ENCODE measurements at places on chromosomes 2 and 18.

DNA sequence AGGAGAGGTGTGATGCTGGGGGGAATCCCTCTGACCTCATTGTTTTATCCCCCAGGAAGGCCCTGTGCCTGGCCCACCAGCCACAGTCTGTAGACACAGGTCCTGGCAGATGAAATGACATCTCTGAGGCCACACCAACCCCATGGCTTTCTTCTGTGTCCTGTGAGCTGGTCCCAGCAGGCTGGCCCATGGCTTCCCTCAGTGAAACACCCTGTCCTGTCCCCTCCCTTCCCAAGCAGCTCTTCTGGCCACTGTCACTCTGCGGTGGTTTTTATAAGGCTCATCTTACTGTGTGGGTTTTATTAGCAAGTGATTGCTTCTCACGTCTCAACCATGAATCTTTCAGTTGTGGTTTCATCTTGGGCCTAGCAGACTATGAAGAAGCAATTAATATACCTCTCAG, 102.8 kb upstream of the STPG4 start:
- H3K4me3 ChIP-seq: no peak overlapping the region
- no peak overlapping the region for H3K27ac ChIP-seq
- H3K36me3 ChIP-seq: no peaks in the 10 kb centered on the region
- H3K27me3 ChIP-seq: no peaks in the 10 kb centered on the region
- H3K4me1 ChIP-seq: no peaks in the 10 kb centered on the region

DNA sequence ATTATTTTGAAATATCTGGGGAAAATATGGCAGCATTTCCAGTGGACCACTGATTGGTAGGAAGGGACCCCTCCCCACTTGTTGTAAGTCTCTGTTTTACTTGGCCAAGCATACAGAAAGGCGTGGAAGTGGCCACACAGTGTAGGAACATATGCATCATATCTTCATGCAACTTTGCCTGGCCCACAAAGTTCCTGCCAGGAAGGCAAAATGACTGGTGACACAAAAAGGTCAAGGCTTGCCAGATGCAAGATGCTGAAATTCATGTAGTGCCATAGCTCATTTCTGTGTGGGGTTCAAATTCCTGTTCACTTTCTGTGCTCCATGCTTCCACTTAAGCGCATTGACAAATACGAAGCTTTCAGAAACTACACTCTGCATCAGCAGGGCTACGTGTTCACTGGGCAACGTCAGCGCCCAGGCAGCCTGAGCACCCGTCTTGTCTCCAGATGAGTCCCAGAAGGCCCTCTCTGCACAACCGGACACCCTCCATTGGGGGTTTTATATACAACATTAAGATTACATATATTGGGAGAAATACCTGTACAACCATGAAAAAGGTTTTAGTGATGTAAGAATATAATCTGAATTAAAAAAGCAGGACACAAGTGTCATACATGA, 3.6 kb downstream of the DYNC2LI1 start:
- no peaks in the 10 kb centered on the region for H3K27me3 ChIP-seq
- H3K27ac ChIP-seq: no peak overlapping the region
- peaks cover 6% of the 10 kb centered on the region for H3K4me1 ChIP-seq
- H3K4me3 ChIP-seq: no peak overlapping the region
- no peak for DNase-seq

DNA sequence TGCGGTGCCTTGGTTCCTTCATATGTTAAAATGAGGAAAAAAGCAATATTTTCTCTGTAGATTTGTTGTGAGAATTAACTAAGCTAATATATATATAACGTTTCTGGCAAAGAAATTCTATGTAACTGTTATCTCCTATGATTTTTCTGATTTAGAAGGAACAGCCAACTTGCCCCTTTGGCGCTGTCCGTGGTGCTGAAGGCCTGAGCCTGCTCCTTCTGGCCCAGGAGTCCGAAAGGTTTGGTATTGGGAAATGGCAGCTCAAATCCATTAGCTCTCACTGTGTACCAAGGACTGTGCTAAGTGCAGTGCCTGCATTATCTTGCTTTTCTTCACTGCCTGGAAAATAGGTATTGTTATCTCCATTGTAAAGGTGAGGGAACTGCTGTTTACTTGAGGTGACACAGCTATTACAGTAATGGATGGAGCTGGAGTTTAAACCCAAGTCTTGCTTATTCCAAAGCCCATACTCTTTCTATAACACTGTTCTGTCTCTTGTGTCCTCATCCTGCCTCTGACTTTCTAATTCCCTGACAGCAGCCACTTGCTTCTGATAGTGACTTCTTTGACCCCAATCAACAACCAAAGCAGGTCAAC, 52.2 kb downstream of the C1QL2 start:
- peaks cover 2% of the 10 kb centered on the region for H3K27me3 ChIP-seq
- H3K4me1 ChIP-seq: no peaks in the 10 kb centered on the region
- DNase-seq: peak; percentile 22
- no peaks in the 10 kb centered on the region for H3K36me3 ChIP-seq
- H3K4me3 ChIP-seq: no peak overlapping the region

- H3K27ac ChIP-seq: no peak overlapping the region
- no peaks in the 10 kb centered on the region for H3K36me3 ChIP-seq
- H3K4me1 ChIP-seq: no peaks in the 10 kb centered on the region
- DNase-seq: peak; percentile 36
Measured at GRCh38 chr2:47323009-47323821, 79.7 kb upstream of the MSH2 start.

DNA sequence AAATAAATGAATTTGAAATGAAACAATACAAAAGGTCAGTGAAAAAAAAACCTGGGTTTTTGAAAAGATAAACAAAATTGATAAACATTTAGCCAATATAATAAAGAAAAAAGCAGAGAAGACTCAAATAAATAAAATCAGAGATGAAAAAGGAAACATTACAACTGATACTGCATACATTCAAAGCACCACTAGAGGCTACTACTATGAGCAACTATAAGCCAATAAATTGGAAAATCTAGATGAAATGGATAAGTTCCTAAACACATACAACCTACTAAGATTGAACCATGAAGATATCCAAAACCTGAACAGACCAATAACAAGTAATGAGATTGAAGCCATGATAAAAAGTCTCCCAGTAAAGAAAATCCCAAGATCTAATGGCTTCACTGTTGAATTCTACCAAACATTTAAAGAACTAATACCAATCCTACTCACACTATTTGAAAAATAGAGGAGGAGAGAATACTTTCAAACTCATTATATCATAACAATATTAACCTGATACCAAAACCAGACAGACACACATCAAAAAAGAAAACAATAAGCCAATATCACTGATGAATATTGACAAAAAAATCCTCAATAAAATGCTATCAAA, 80.8 kb upstream of the CERS6 start:
- H3K36me3 ChIP-seq: no peaks in the 10 kb centered on the region
- no peak for DNase-seq
- no peaks in the 10 kb centered on the region for H3K27me3 ChIP-seq
- H3K4me3 ChIP-seq: no peak overlapping the region

GRCh38 chr2:9020267-9020666, 16.8 kb upstream of the MBOAT2 start:
- H3K36me3 ChIP-seq: no peaks in the 10 kb centered on the region
- peaks cover 14% of the 10 kb centered on the region for H3K27me3 ChIP-seq
- DNase-seq: no peak
- H3K4me3 ChIP-seq: no peak overlapping the region
- H3K4me1 ChIP-seq: no peaks in the 10 kb centered on the region
- H3K27ac ChIP-seq: no peak overlapping the region

GRCh38 chr2:204346906-204347305, 198.4 kb upstream of the PARD3B start:
- H3K4me1 ChIP-seq: no peaks in the 10 kb centered on the region
- DNase-seq: no peak
- no peaks in the 10 kb centered on the region for H3K27me3 ChIP-seq
- no peak overlapping the region for H3K4me3 ChIP-seq

- H3K4me1 ChIP-seq: peaks cover 24% of the 10 kb centered on the region
- DNase-seq: no peak
Measured at GRCh38 chr2:288758-289361, 969 bp upstream of the ALKAL2 start.

GRCh38 chr18:10239991-10240634, 214.3 kb upstream of the APCDD1 start:
- H3K27me3 ChIP-seq: peaks cover 4% of the 10 kb centered on the region
- no peak overlapping the region for H3K27ac ChIP-seq
- no peak overlapping the region for H3K4me3 ChIP-seq
- no peak for DNase-seq

DNA sequence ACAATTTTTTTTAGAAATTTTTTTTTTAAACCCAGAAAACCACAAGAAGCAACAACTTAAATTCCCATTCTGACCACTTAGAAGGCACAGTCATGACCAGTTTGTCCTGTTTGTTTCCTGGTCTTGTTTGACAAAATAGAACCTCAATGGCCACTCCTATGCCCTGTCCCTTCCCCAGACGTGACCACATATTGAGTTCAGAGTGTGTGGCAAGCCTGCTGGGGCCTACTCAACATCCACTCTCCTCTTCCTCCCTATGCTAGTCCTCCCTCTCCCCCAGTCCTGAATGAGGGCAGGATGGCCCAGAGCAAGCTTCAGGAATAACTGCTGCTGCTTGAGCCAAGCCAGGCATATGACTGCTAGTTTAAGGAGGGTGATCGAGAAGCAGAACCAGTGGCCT, 89.6 kb downstream of the PRELID3A start:
- no peak overlapping the region for H3K4me3 ChIP-seq
- no peaks in the 10 kb centered on the region for H3K36me3 ChIP-seq
- DNase-seq: no peak

DNA sequence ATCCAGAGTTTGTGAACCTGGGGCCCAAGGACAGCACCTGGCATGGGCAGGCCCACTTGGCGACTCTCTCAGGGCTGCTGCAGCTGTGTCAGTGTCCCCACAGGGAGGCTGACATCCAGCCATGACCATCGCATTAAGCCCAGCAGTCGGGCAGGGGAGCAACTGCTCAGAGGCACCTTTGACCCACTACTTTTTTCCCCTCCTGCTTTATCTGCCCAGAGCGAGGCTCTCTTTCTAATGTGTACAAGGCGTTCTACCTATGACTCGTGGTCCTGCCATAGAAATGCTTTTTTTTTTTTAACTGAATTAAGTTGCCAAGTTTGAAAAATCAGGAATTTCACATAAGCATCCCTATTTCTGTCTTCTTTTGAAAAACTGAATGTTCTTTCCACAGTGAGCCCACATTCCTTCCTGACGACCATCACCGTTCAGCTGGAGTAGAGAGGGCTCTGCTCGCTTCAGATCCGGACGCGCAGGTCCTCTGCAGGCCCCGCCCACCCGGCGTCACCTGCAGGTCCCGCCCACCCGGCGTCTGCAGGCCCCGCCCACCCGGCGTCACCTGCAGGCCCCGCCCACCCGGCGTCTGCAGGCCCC, 403 bp upstream of the CLUL1 start:
- H3K27me3 ChIP-seq: peaks cover 14% of the 10 kb centered on the region
- no peak overlapping the region for H3K4me3 ChIP-seq
- no peak for DNase-seq
- H3K27ac ChIP-seq: no peak overlapping the region
- H3K36me3 ChIP-seq: no peaks in the 10 kb centered on the region
- H3K4me1 ChIP-seq: peaks cover 13% of the 10 kb centered on the region

DNA sequence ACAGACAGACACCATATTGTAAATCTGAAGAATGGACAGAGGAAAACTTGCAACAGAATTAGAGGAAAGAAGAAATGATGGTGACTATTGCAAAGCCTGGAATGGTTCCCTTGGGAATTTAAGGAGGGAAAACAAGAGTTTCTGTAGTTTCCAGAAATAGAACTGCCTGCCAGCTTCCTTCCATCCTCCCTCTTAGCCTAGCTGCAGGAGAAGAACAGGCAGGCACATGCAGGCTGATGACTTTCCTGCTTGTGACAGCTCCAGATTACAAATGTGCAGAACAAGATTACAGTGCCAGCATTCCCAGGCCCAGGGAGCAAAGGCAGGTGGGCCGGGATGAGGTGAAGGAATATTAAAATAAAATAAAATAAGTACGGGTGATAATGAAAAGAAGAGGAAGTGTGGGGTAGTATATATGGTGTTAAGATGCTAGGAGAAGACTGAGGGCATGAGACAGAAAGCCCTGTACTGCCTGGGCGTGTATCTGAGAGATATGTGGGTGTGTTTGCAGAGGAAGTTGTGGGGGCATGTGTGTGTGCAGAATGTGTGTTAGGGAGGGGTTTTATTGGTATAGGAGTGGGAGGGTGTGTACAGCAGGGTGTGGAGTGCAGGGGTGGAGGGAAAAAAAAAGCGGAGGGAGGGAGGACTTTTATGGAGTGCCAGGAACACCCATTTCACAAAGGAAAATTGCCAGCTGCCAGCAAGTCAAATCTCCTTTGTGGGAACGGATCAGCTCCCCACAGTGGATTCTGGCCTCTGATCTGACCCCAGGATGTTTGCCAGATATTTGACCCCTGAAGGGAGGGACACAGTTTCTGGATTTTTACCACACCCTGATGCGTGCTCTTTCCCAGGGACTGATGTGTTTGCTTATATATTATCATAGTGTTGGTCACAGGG, 43.9 kb upstream of the NEMP2 start:
- no peak for DNase-seq
- H3K27me3 ChIP-seq: no peaks in the 10 kb centered on the region
- no peaks in the 10 kb centered on the region for H3K36me3 ChIP-seq

- H3K27ac ChIP-seq: no peak overlapping the region
- no peak overlapping the region for H3K4me3 ChIP-seq
- DNase-seq: no peak
- no peaks in the 10 kb centered on the region for H3K27me3 ChIP-seq
- no peaks in the 10 kb centered on the region for H3K36me3 ChIP-seq
Measured at GRCh38 chr2:9984871-9985480, 33.5 kb downstream of the GRHL1 start.

GRCh38 chr2:25855065-25855464, 23.2 kb downstream of the ASXL2 start:
- no peaks in the 10 kb centered on the region for H3K27me3 ChIP-seq
- DNase-seq: no peak
- H3K36me3 ChIP-seq: peaks cover 8% of the 10 kb centered on the region
- no peak overlapping the region for H3K4me3 ChIP-seq

- H3K4me1 ChIP-seq: no peaks in the 10 kb centered on the region
- DNase-seq: peak; percentile 25
- no peaks in the 10 kb centered on the region for H3K36me3 ChIP-seq
- H3K27me3 ChIP-seq: peaks cover 2% of the 10 kb centered on the region
Measured at GRCh38 chr18:63963615-63964256, 6.1 kb upstream of the SERPINB8 start.

- H3K27ac ChIP-seq: no peak overlapping the region
- no peak overlapping the region for H3K4me3 ChIP-seq
- no peaks in the 10 kb centered on the region for H3K4me1 ChIP-seq
- H3K27me3 ChIP-seq: no peaks in the 10 kb centered on the region
Measured at GRCh38 chr2:235087832-235088495, 136.1 kb downstream of the SH3BP4 start.

GRCh38 chr2:186862869-186863709, 14.1 kb upstream of the ZSWIM2 start:
- no peak overlapping the region for H3K27ac ChIP-seq
- no peak for DNase-seq
- H3K4me1 ChIP-seq: no peaks in the 10 kb centered on the region
- no peak overlapping the region for H3K4me3 ChIP-seq

All from T-cell (primary cell).